CD4-positive, alpha-beta memory T cell (primary cell): ENCODE measurements at places on chromosomes 12 and 14. TPM values are rescaled to one million over a fixed set of nuclear protein-coding genes. Genes with fewer than 3 reads are reported as not detected.

- no peak overlapping the region for H3K4me3 ChIP-seq
- H3K4me1 ChIP-seq = no peaks in the 10 kb centered on the region
- H3K27ac ChIP-seq = no peak overlapping the region
- no peaks in the 10 kb centered on the region for H3K36me3 ChIP-seq
- no peak for DNase-seq
- H3K27me3 ChIP-seq = peaks cover 3% of the 10 kb centered on the region
Observed at GRCh38 chr14:79011091-79011919, 841.1 kb downstream of the NRXN3 start.

DNA sequence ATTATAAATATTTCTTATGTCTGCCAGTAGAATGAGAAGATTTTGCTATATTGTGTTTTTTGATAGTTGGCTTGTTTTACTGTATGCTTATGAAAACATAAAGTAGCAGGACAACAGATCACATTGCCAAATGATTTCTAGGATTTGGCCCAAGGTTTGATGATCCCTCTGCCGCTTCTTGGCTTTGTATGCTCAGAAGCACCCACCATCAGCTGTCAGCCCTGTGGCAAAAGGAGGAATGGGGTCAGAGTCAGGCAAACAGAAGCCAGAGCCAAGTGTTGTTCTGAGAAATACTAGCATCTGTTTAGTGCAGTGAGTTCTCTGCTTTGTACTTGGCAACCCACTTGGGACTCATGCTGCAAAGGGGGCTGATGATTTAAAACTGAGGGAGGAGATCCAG is 152.2 kb downstream of the PDE3A start:
- H3K27ac ChIP-seq = no peak overlapping the region
- no peak overlapping the region for H3K4me3 ChIP-seq
- H3K27me3 ChIP-seq = no peaks in the 10 kb centered on the region

DNA sequence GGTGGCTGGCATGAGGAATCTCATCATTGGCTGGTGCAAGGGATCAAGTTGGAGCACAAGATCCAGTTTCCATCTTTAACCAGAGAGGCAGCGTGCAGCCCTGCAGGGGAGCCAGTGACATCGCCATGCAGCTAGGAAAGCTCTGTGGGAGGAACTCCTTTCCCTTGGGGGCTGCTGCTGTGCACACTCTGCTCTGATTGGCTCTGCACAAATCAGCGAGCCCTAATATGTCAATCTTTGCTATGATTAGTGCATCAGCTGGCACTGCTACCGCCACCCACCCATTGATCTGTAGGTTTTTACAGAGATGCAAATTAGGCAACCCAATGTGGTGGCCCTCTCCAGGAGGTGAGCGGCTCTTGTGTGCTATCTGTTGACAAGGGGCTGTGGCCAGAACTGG is 262.6 kb downstream of the PCNX1 start:
- H3K27ac ChIP-seq = no peak overlapping the region
- H3K4me1 ChIP-seq = no peaks in the 10 kb centered on the region
- no peaks in the 10 kb centered on the region for H3K36me3 ChIP-seq
- H3K27me3 ChIP-seq = no peaks in the 10 kb centered on the region

TRIM9 gene
- total RNA-seq = 0.44 TPM

DNA sequence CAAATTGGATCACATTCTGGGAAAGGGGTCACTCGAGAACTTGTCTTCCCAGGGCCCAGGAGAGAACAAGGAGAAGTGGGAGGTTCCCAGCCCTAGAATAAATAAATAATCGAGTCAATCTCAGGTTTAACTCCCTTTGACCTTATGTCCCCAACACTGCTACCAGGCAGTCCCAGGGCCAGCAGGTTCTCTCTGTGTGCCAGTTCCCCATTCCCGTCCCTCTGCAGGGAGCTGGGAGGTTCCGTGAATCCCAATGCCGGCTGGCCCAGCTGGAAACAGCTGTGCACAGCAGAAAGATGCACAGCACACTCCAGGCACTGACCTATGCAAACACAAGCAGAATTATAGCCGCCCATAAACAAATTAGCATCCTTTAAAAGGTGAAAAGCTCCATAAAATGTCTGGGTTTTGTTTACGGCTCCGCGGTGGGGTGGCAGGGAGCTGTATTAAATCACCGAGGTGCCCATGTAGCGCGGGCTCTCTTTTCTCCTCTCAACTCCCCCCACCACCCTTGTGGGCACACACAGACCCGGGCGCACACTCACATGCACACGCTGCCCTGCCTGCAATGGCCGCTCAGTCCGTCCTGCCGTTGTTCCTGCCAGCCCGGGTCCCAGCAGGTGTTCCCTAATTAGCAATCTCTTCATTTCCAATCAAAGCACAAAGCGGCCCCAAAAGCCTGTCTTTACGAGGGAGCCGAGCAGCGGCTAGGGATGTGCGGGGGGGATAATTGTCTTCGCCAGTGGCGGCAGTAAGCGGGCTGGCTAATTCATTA is 46.6 kb upstream of the ESRRB start:
- no peak overlapping the region for H3K27ac ChIP-seq
- DNase-seq = no peak
- H3K27me3 ChIP-seq = peaks cover 3% of the 10 kb centered on the region
- no peaks in the 10 kb centered on the region for H3K4me1 ChIP-seq
- no peak overlapping the region for H3K4me3 ChIP-seq

GRCh38 chr14:68651075-68651474 is 141.8 kb downstream of the ZFP36L1 start:
- no peaks in the 10 kb centered on the region for H3K36me3 ChIP-seq
- H3K4me1 ChIP-seq = peaks cover 15% of the 10 kb centered on the region
- H3K27ac ChIP-seq = no peak overlapping the region
- no peak overlapping the region for H3K4me3 ChIP-seq
- H3K27me3 ChIP-seq = no peaks in the 10 kb centered on the region
- DNase-seq = no peak

CD4 gene
- total RNA-seq = 291 TPM

GRCh38 chr12:47604221-47604873 is 101.5 kb downstream of the RPAP3 start:
- H3K4me3 ChIP-seq = no peak overlapping the region
- no peaks in the 10 kb centered on the region for H3K4me1 ChIP-seq
- no peaks in the 10 kb centered on the region for H3K36me3 ChIP-seq
- no peak overlapping the region for H3K27ac ChIP-seq

- H3K27ac ChIP-seq = no peak overlapping the region
- no peaks in the 10 kb centered on the region for H3K36me3 ChIP-seq
- no peaks in the 10 kb centered on the region for H3K4me1 ChIP-seq
- H3K4me3 ChIP-seq = no peak overlapping the region
Observed at GRCh38 chr12:1313906-1314305, 280.5 kb downstream of the FBXL14 start.

A2ML1 gene
- not detected for total RNA-seq

DNA sequence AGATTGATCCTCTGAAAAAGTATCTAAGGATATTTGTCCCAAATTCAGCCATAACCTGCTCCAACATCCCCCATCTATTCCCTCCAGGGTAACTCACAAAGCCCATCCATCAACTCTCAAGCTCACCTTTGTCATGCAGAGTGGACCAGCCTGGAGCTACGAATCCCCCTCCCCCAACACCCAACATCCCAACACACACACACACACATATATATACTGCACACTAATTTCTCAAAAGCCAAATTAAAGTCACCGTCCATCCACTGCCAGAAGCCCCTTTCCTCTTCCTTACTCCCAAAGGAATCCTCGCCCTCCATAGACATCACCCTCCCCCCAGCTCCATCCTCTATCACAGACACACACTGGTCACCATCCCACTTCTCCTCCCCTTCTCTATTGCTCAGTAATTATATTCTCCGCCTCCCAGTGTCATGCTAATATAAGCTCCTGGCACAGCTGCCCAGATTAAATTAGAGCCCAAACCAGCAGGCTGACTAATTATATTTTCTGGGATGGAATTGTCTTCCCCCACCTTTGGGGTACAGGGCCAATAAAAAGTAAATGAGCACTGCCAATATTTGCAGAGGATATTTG is 13.5 kb upstream of the TESPA1 start:
- no peaks in the 10 kb centered on the region for H3K36me3 ChIP-seq
- H3K27me3 ChIP-seq = no peaks in the 10 kb centered on the region
- H3K4me3 ChIP-seq = no peak overlapping the region
- no peak for DNase-seq
- no peak overlapping the region for H3K27ac ChIP-seq

DNA sequence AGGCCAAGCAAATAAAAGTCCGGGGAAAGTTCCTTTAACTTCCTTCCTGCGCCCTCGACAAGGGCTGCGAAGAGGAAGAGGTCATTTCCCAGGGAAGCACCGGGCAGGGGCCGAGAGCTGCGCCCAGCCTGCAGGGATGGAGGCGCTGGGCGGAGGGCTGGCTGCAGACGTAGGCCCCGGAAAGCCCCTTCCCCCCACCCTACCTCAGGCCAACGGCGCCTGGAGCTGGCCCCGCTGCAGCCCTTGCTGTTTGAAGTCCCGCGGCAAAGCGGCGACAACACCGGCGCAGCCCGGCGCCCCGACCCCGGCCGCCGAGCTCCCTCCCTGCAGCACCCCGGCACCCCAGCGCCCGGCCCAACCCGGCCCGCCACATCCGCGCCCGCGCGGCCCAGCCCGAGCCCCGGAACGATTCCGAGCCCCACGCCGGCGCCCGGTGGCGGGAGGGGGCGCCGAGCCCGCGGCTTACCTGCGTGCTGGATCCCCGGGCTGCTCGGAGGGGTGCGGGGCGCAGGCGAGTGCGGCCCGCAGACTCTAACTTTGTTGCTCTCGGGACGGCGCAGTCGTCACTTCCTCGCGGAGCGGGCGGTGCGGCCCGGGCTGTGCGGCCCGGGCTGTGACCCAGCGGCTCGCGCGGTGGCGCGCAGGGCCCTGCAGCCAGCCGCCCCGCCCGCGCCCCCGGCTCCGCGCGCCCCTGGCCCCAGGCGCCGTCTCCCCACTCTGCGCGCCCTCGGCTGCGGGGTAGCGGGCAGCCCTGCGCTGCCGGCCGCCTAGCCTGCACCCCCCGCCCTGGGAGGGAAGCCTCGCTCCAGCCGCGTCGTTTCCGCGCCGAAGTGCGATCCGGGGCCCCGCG is 64.8 kb upstream of the PTGR2 start:
- peak overlapping the region; percentile 84 for H3K27ac ChIP-seq
- no peaks in the 10 kb centered on the region for H3K36me3 ChIP-seq
- H3K4me1 ChIP-seq = peaks cover 62% of the 10 kb centered on the region
- H3K4me3 ChIP-seq = peak overlapping the region; percentile 89
- DNase-seq = peak; percentile 72

PAX9 gene
- not detected for total RNA-seq

AICDA gene
- not detected for total RNA-seq

CCDC88C gene
- total RNA-seq = 293 TPM

- no peak overlapping the region for H3K27ac ChIP-seq
- H3K4me1 ChIP-seq = no peaks in the 10 kb centered on the region
- H3K4me3 ChIP-seq = no peak overlapping the region
- no peak for DNase-seq
- no peaks in the 10 kb centered on the region for H3K36me3 ChIP-seq
Observed at GRCh38 chr14:81449114-81449513, 49.0 kb upstream of the STON2 start.

ANAPC7 gene
- total RNA-seq = 70.1 TPM

DNA sequence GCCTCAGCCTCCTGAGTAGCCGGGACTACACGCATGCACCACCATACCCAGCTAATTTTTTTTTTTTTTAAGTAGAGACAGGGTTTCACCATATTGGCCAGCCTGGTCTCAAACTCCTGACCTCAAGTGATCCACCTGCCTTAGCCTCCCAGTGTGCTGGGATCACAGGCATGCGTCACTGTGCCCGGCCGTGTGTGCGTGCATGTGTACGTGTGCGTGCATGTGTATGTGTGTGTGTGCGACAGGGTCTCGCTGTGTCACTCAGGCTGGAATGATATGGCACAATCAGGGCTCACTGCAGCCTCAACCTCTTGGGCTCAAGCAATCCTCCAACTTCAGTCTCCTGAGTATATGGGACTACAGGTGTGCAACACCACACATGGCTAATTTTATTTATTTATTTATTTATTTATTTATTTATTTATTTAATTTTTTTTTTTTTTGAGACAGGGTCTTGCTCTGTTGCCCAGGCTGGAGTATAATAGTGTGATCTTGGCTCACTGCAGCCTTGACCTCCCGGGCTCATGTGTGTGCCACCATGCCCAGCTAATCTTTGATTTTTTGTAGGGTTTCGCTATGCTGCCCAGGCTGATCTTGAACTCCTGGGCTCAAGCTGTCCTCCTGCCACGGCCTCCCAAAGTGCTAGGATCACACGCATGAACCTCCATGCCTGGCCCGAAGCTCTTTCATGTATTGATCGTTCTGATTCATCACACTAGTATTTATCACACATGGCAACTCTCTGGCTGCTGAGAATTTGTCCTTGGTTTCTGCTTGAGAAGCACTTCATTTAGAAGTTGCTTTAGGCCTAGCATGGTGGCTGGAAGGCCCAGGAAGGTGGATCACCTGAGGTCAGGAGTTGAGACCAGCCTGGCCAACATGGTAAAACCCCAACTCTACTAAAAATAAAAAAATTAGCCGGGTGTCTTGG is 35.9 kb upstream of the CLIP1 start:
- no peaks in the 10 kb centered on the region for H3K36me3 ChIP-seq
- no peak for DNase-seq
- no peak overlapping the region for H3K27ac ChIP-seq

DNA sequence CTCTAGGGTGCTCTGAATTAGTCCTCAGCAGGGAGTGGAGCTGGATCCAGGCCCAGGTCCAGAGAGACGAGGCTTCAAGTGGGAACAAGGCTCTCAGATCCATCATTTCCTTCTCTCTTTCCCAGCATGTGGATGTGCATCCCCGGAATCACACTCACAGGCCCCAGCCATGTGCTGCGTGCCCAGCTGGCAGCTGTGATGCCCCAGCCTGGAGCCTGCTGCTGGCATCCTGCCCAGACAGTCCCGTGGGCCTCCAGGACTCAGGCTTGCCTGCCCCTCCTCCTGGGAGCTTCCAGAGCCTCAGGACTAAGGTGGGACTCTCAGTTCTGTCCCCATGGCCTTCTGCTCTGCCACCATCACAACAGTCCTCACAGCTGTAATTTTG is 6.2 kb upstream of the KRT84 start:
- no peaks in the 10 kb centered on the region for H3K36me3 ChIP-seq
- no peaks in the 10 kb centered on the region for H3K27me3 ChIP-seq
- no peaks in the 10 kb centered on the region for H3K4me1 ChIP-seq
- no peak overlapping the region for H3K4me3 ChIP-seq
- no peak for DNase-seq

DNA sequence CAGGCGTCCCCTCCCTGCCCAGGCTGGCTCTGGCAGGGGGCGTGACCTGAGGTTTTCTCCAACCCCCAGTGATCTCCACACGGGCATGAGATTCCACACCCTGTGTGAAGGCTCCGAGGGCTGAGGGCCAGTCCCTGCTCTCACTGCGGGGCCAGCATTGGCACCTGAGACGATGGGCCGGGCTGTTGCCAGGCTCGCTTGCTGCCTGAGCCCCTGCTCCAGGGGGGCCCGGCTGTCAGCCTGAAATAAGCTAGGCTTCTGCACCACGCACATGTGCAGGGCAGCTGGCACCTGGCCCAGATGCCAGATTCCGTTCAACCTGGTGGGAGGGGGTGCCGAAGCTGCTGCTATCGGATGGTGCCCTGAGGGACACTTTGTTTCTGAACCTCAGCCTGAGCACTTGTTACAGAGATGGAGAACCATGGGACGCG is 196.5 kb upstream of the PRMT8 start:
- no peak for DNase-seq
- H3K27me3 ChIP-seq = no peaks in the 10 kb centered on the region
- no peaks in the 10 kb centered on the region for H3K36me3 ChIP-seq
- no peak overlapping the region for H3K27ac ChIP-seq
- H3K4me1 ChIP-seq = no peaks in the 10 kb centered on the region
